ENCODE measurements at places on chromosomes 11 and 22. TPM values are rescaled to one million over a fixed set of nuclear protein-coding genes. Genes with fewer than 3 reads are reported as not detected.

ANGPTL5 gene
- polyA plus RNA-seq: not detected

KCNQ1OT1 gene
- polyA plus RNA-seq: 0.05 TPM

SLC29A2 gene
- 3.7 TPM for polyA plus RNA-seq

BTBD18 gene
- polyA plus RNA-seq: not detected

HOATZ gene
- polyA plus RNA-seq: 4.9 TPM

NARS2 gene
- polyA plus RNA-seq: 11.3 TPM

CARD10 gene
- polyA plus RNA-seq: 14.5 TPM

ART1 gene
- not detected for polyA plus RNA-seq

Measured in SK-N-SH (cell line).